ENCODE measurements at places on chromosomes 3 and 15.

GRCh38 chr3:112973325-112974177 is 1.4 kb downstream of the CD200R1 start:
- no peak for DNase-seq

DNA sequence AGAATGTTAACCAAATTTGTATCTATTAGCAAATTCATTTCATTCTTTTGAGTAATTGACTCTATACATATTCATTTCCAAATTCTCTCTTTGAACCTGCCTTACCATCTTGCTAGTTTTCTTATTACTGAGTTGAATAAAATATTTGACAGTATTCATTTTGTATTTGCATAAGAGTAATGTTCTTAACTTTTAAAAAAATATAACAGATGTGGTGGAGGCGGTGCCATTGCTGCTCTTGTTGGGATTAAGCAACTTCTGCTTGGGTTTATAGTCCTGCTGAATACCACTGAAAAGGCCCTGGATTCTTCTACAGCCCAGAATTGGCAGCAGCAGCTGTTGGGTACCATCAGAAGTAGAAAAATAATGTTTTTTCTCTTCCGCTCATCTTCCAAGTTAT is 148.9 kb upstream of the PEX5L start:
- no peak for DNase-seq

DNA sequence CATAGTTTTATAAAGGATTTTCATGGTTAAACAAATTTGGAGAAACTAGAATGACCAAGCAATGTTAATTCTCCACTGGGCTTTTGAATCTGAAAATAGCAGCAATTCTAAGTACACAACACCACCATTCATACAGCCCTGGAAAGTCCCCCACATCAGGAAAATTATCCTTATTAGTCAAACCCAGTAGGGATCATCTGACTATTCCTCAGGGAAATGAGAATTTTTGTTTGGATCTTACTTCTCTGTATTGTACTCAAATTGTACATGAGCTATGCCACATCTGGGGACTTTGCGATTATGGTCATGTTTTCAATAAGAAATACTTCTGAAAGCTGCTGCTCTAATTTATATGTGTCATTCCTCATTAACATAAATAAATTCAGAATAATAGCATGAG is 46.0 kb downstream of the RARB start:
- DNase-seq, result no peak

DNA sequence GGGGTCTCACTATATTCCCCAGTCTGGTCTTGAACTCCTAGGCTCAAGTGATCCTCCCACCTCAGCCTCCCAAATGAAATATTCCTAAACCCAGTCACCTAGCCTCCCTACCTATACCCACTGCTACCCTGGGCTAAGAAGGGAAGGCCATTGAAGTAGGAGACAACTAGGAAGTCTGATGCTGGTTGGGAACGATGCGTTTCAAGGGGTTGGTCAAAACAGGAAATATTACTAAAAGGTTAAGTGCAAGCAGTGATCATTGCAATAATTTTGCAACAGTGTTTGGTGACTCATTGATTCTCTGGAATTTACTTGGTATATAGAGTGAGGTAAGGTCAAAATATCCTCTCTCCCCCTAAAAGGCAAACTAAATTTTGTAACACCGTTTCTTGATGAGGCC is 4.6 kb upstream of the UQCRC1 start:
- no peak for DNase-seq

DNA sequence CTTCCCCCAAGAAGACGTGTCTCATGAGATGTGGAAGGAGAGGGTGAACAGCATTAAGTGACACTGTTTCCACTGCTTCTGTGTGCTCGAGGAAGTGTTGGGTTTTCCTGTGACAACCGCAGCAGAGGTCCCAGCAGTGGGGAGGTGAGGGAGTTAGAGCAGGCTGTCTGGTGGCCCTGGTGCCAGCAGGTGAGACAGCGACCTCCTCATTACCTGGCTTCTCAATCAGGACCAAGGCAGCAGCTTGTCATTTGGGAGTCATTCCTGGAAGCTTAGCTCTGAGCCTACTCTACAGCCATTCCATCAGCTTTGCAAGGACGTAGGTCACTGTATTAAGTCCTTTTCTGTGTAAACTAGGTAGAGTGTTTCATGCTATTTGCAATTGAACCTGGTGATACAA is 63.3 kb upstream of the RGMA start:
- DNase-seq, result no peak

GRCh38 chr15:78320183-78320582 is 20.0 kb upstream of the CRABP1 start:
- no peak for DNase-seq

GRCh38 chr3:107861422-107861821 is 229.4 kb downstream of the CD47 start:
- no peak for DNase-seq

DNA sequence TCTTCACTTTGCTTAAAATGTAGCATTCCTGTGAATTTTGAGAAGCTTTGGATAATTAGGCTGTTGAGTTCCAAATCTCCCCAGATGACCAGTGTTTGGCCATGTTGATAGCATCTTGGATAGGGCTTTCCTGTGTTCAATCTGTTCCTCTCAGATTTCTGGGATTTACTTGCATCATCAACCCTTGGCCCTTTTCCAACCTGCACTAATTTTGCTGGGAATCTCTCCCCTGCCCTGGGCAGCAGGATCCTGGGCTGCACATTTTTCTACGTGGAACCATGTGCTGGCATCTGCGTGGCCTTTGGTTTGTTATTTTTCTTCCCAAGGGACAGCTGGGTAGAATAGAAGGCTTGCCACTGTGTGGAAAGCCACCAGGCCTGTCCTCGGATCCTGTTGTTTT is 75.4 kb upstream of the PLXNA1 start:
- DNase-seq, result no peak

GRCh38 chr15:46856839-46857502 is 860.3 kb upstream of the SEMA6D start:
- peak; percentile 84 for DNase-seq

GRCh38 chr3:141235661-141236171 is 4.1 kb downstream of the PXYLP1 start:
- DNase-seq, result no peak

DNA sequence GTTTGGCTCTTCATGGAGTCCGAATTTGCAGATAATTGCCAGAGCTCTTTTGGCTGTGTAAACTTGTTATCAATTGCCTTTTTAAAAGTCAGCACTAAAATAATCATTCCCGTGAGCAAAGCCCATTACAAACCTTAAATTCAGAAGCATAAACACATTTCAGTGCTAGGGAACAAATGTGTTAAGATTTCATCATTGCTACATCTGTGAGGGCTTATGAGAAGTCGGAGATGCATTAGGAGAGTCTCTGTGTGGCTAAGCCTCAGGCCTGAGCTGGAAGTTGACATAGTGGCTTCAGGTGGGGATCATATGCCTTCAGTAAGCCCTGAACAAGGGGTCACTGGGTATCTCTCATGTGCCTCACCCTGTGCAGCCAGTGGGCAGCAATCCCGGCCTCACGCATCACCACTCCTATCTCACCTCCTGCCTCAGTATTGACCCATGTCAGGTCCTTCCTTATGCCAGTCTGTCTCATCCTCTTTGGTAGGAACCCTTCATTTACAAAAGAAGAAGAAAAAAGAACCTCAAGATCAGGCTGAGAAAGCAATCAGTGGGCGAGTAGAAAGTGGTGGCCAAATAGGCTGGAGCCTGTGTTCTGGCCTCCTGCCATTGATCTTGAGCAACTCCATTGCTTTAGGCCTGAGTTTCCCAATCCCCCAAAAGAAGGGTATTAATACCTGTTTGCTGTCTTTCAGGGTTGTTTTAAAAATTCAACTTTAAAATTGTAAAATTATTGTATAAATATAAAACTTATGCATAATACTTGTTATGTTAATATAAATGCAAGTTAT is 233.5 kb downstream of the IL20RB start:
- DNase-seq, result no peak

DNA sequence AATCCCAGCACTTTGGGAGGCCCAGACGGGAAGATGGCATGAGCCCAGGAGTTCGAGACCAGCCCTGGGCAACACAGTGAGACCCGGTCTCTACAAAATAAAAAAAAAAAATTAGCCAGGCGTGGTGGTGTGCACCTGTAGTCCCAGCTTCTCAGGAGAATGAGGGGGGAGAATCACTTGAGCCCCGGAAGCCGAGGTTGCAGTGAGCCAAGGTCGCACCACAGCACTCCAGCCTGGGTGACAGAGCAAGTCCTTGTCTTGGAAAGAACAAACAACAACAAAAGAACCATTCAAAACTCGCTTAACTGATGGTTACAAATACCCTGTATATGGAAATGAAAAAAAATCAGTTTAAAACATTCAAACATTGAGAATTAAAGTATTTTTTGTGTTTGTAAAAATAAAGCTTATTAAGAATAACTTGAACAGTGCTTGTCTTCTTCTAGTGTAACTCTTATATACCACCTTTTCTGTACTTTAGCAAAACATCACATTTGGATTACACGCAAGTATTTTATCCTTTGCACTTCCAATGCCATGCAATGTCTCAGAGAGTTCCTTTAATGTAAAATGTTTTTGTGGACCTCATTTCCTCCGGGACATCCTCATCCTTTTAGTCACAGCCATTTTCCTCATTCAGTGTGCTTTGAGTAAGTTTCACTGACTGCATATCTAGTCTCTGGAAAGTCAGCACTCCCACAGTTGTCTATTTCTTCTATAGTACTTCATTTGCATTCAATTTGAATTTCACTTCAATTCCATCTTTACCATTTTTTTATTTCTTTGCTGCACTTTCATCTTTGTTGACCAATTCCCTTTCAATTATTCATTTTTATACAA is 113.0 kb upstream of the GOLGA8J start:
- no peak for DNase-seq

DNA sequence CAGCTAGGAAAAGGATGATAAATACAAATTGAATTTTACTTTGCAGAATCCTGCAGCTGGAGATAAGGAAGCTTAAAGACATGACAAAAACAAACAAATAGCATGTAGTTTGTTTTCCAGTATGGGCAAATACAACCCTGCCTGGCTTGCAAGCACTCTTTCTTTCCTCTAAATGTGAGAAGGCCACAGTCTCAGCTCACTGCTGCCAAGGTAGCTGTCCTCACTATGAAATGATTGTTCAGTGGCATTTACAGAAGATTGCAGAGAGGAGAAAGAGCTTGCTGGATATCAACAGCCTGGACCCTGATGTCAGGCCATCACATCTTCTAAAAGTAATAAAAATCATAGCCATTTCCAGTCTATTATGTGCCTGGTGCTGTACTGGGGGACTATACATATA is 262.0 kb downstream of the CLSTN2 start:
- DNase-seq, result no peak

DNA sequence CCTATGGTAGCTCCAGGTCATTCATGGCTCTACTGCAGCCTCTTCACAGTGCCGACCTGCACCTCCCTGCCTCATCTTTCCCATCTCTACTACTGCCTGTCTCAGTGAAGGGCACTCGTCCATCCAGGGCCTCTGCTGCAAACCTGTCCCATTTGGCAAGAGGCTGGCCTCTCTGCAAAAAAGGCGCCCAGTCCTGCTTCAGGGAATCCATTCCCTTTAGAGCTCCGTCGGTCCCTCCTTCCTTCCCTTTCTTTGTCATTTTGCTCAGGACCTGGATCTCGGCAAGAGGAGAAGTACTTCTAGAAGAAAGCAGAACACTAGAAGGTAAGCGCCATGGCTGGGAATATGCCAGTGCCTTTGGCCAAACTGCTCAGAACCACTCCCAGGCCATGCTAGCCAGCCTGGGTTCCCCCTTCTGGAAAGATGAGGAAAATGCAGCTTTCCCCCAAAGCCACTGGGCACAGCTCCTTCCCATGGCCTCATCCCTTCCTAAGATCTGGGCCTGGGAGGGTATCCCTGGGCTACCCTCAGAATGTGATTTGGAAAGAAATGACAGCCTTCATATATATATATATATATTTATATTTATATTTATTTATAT is 6.4 kb upstream of the ISL2 start:
- no peak for DNase-seq

GRCh38 chr3:16437640-16438039 is 75.9 kb downstream of the RFTN1 start:
- DNase-seq, result no peak

- no peak for DNase-seq
These were observed 781.7 kb downstream of the SQOR start for GRCh38 chr15:46416544-46416943.
